ENCODE measurements at places on chromosomes 1 and 21.

DNA sequence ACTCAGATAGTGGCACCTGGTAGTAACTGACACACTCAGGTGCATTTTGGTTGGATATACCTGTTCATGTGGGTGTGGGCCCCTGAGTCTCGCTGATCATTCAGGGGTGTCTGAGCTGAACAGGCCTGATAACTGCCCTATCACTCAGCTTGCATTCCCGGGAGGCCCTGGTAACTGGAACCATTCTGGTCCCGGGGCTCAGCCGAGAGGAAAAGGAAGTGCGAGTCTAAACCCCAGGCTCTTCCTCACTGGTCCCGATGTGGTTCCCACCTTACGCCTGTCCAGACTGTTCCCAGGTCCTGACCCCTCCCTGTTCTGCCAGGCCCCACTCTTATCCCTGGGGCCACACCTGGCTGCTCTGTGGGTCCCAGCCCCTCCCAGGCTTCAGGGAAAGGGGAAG lies 11.7 kb upstream of the CDK18 start:
- DNase-seq = no peak

DNA sequence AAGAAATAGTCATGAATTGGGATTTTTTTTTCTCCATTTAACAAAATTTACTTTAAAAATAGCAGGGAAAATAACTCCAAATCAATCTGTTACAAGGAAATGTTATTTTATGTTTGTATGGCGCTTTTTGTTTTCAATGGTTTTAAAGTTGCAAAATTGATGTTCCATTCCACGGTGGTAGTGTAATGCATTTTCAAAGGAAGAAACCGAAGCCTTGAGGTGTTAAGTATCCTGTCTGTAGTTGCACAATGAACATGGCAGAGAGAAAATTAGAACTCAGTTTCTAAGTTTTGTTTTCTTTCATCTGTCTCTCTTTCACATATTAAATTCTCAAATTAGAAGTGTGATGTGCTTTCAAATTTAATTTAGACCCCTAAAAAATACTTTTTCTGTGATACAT lies 841.8 kb downstream of the USP25 start:
- no peak for DNase-seq

- DNase-seq = no peak
Observed at GRCh38 chr1:13763222-13763621, 63.2 kb downstream of the PRDM2 start.

DNA sequence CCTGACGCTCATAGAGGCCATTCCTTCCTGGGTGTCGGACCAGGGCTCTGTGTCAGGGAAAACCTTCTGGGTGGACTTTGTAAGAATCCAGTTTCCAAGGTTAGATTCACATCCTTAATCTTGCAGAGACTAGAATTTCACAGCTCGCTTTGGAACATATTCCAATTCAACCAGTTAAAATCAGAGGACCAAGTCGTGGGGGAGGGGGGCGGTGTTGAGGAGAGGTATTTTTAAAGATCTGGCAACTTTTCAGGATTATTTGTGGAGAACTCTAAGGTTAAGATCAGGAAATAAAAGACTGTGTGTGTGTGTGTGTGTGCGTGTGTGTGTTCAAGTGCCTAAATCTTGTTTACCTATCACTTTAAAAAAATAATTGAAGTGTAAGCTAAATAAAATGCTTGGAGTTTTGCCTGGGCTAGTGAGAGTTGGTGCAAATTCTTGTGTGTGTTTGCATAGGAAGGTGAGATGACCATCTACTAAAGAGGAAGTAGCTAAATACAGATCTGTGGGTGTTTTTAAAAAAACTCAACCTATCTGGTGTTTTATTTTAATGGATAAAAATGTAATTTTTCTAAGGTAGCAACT lies 21.8 kb downstream of the TENT5C start:
- DNase-seq = no peak

- peak; percentile 53 for DNase-seq
Observed at GRCh38 chr1:154404984-154405746, at the start of gene IL6R. IL6R (plus strand) TSS chr1:154405343; CDS start chr1:154405630, 287 bp downstream.

DNA sequence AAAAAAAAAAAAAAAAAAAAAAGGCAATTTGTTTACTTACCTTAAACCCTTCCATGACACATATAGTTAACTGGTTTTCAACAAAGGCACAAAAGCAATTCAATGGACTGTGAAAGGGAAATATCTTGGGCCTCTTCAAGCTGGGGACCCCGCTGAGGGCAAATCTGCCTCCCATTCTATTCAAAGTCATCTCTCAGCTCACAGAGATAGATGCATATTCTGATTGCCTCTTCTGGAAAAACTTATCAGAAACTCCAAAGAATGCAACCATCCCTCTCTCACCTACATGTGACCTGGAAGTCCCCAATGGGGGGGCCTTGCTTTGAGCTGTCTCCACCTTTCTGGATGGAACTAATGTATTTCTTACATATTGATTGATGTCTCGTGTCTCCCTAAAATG lies 12.1 kb upstream of the SYNJ1 start:
- no peak for DNase-seq

- no peak for DNase-seq
Observed at GRCh38 chr1:27821761-27822315, 8.7 kb upstream of the PPP1R8 start.

DNA sequence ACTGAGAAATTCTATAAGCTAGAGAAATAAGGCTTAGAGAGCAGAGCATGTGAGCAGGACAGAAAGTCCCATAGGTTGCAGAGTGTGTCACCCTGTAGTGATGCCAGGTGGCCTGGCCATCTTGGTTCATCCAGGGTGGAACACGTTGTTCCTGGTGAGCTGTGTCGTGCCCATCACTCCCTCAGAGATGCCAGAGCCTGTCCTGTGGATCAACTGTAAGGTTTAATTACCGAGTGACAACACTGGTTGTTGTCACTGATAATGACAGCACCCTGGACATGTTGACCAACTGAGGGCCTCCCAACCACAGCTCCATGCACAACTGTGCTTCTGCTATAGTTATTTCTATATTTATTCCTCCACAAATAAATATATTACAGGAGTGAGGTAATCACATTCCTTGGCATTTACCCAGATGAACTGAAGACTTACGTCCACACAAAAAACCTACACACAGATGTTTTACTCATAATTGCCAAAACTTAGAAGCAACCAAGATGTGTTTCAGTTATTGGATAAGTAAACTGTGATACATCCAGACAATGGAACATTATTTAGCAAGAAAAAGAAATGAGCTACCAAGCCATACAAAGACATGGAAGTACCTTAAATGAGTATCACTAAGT lies 6.2 kb downstream of the C1orf198 start:
- DNase-seq = no peak

GRCh38 chr1:7516341-7516740 lies 254.8 kb upstream of the VAMP3 start:
- no peak for DNase-seq

GRCh38 chr21:33241846-33242245 lies 12.1 kb downstream of the IFNAR2 start:
- DNase-seq = no peak

All from progenitor cell of endocrine pancreas (in vitro differentiated cells).